ENCODE measurements at places on chromosomes 11 and 22.

DNA sequence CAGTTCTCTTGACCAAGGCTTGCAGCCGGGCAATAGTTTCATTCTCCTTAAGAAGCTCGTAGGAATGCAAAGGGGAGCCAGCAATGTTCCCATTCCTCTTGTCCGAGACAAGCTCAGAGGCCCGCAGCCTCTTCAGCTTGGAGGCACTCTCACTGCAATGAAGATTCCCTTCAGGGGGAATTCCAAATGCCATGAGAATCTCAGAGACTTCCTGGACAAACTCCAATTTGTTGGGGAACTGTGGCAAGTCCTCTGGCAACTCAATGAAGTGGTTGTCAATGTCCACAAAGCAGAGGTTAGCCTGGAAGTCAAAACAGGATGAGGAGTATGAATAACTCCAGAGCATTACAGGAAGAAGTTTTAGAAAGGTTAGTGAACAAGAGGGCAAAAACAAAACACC is 84.4 kb downstream of the DENND5A start:
- H3K27me3 ChIP-seq, result no peaks in the 10 kb centered on the region
- H3K4me3 ChIP-seq, result no peak overlapping the region
- no peak overlapping the region for H3K27ac ChIP-seq
- H3K36me3 ChIP-seq, result peaks cover 16% of the 10 kb centered on the region
- no peak for DNase-seq
- H3K4me1 ChIP-seq, result no peaks in the 10 kb centered on the region

GRCh38 chr11:65640483-65641296 is 2.8 kb downstream of the SIPA1 start:
- DNase-seq, result no peak
- H3K36me3 ChIP-seq, result peaks cover 13% of the 10 kb centered on the region
- H3K4me1 ChIP-seq, result peaks cover 25% of the 10 kb centered on the region

- DNase-seq, result no peak
- H3K27ac ChIP-seq, result no peak overlapping the region
- H3K27me3 ChIP-seq, result no peaks in the 10 kb centered on the region
- no peak overlapping the region for H3K4me3 ChIP-seq
- no peaks in the 10 kb centered on the region for H3K36me3 ChIP-seq
Measured at GRCh38 chr11:108774037-108774730, 109.3 kb downstream of the DDX10 start.

DNA sequence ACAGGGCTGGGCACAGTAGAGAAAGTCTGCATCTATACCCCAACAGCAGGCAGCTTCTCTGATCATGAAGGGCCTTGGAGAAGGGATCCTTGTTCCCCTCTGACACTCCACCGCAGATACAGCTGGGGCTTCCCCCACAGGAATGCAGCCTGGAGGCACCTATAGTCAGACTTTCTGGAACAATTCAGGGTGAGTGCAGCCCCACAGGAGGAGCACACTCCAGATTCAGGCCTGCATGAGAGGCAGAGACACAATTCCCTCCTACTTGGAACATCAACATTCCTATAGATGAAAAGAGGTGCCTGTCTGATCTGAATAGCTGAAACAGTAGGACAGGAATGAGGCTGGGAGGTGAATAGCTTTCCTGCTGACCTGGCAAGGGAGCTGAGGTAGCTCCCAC is 1298.0 kb upstream of the CNTN5 start:
- no peaks in the 10 kb centered on the region for H3K4me1 ChIP-seq
- H3K4me3 ChIP-seq, result no peak overlapping the region
- DNase-seq, result no peak
- H3K36me3 ChIP-seq, result no peaks in the 10 kb centered on the region
- H3K27me3 ChIP-seq, result no peaks in the 10 kb centered on the region

DNA sequence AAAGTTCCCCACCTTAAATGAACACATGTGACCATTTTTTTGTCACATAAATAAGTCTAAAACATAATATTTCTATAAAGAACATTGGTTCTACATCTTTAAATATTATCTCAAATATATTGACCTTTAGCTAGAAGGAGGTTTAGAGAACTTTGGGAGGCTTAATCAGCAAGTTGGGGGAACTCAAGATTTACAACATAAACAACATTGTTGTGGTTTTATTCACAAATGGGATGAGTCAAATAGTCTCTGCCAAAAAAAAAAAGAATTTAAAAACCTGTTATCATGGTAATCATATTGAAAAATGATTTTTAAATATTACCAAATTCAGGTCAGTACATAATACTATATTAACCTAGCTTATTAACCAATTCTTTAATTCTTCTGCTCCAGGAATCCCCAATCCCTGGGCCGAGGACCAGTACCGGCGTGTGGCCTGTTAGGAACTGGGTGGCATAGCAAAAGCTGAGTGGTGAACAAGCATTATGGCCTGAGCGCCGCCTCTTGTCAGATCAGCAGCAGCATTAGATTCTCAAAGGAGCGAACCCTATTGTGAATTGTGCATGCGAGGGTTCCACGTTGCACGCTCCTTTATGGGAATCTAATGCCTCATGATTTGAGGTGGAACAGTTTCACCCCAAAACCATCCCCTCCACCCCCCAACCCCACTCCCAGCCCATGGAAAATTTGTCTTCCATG is 98.2 kb downstream of the RDX start:
- H3K27me3 ChIP-seq, result no peaks in the 10 kb centered on the region
- no peaks in the 10 kb centered on the region for H3K4me1 ChIP-seq
- H3K4me3 ChIP-seq, result no peak overlapping the region
- H3K27ac ChIP-seq, result no peak overlapping the region

Measured in neuronal stem cell (in vitro differentiated cells).